T-helper 1 cell (primary cell): ENCODE measurements at places on chromosomes 16 and 17.

GRCh38 chr16:10122546-10122945 lies 59.7 kb downstream of the GRIN2A start:
- DNase-seq: no peak

DNA sequence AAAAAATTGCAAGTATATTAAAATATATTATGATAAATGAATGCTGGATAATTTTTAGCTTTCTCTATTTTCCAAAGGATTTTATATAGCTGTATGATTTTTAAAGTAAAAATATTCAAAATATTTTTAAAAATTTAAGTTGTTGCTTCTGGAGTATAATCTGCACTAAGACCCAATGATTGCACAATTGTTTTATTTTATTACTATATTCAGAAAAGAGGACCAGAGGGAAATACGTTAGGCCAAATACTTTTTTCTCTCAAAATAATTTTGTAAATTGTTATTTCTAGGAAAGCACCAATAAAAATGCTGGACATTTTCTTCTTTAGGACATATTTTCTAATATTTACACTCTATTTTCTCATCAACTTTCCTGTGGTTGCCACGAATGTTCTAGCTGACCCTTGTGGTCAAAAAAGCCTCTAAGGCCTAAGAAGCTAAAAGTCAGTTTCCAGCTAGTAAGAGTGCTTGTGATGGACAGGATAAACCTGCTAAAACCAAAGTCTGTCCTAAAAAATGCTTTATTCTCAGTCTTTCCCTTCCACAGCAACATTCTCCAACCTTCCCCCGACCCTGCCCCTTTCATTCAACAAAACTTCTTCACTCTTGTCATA lies 31.2 kb downstream of the MMD start:
- no peak for DNase-seq

DNA sequence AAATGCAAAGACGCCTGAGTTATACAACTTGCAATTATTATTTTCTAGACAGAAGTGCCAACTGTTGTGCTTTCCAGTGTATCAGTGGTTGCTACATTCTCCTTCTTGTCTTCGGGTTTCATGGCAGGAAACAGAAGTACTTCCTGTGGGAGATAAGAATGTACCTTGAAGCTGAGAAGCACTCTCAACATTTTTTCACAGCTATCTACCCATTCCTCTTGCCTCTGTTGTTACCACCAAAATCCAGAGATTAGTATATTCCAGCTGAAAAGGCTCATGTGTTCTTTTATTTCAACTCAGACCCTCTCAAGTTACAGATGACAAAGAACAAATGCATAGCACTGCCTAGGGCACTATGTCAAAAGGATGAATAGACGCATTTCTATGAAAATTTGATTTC lies 4.8 kb upstream of the ADAT1 start:
- DNase-seq: no peak

DNA sequence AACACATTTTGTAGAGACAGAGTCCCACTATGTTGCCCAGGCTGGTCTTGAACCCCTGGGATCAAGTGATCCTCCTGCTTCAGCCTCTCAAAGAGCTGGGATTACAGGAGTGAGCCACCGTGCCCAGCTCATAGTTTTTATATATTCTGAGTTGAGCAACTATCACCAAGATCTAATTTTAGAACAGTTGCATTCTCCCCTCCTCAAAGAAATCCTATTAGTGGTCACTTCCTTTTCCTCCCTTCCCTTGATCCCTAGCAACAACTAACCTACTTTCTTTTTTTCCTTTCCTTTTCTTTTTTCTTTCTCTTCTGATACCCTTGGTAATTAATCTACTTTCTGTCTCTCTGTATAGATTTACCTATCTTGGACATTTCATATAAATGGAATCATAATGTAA lies 61.5 kb upstream of the B4GALNT2 start:
- no peak for DNase-seq

GRCh38 chr17:16255481-16255921 lies 38.5 kb downstream of the PIGL start:
- no peak for DNase-seq

- no peak for DNase-seq
These were observed 15.2 kb downstream of the ST6GALNAC2 start for GRCh38 chr17:76570457-76570856.

DNA sequence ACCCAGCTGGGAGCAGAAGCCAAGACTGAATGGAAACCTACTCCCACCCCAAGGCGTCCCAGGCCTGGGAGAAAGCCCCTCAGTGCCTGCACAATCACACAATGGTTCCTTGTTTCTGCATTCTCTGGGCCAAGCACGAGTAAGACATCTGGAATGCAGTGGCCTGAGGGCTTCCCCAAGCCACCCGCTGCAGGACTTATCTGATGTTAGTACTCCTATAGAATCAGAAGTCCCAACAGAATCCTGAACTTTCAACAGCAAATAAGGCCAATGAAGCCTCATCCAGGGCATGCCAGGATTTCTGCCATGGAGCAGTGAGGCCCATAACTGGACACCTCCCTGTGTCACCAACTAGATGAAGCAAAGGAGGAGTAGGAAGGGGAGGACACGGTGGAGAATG lies 28.6 kb downstream of the MYO18A start:
- DNase-seq: no peak

GRCh38 chr17:8629371-8630226 lies 926 bp downstream of the MYH10 start:
- no peak for DNase-seq

DNA sequence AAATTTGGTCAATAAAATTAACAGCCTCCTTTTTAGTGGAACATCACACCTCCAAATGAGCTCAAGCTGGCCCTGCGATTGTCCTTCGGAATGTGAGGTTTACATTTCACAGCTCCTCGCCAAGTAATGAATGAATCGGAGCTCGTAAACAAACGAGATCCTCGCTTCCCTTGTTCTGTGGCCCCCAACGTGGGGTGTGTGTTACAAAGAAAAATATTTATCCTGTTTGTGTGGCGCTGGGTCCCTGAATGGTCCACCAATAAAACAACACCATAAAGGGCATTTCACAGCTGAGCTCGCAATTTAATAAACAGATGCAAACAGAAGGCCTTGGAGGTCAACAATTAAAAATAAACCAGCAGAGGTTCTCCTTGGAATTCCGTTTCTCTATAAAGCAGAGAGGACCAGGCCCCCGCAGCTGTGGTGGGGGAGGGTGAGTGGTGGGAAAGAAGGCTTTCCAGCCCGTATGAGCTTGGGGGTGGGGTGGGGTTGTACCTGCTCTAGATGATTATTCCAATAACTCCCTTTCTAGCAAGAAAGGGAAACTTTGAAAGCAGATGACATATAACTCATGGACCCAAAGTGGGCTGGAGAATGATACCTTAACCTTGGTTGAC lies 393.9 kb upstream of the SALL1 start:
- DNase-seq: no peak

GRCh38 chr17:1796800-1797199 lies 32.9 kb downstream of the SMYD4 start:
- DNase-seq: no peak

DNA sequence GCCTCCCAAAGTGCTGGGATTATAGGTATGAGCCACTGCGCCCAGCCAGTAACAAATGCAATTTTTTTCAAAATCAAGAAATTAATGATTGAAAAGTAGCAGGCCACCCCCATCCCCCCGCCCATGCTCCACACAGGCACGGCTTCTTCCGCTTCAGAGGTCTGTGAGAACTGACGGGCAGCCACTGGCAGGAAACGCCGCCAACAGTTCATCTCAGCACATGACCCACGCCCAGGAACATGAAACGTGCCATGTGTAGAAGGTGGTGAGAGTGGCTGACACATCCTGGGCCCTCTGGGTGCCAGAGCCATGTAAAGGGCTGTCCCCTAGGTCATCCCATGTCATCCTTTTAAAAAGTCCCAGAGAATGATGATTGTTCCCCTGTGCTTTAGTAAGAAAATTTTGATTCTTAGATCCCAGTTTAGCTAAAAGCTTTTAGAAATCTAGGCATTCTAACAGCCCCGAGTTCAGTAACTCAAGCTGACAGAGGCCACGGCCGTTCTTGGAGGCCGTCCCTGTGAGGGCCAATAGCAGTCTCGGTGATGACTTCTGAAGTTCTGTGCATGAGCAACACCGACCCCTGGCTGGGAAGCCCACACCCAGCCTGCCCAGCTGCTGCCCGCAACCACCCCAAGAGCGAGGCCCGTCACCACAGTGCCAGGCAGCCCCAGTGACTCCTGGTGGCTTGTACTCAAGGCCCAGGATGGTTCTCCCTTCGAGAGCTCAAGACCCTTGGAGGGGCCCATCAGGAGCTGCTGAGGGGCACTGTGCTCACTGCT lies 52.1 kb downstream of the KLHDC4 start:
- DNase-seq: no peak

- DNase-seq: no peak
These were observed 9.2 kb downstream of the PAFAH1B1 start for GRCh38 chr17:2602597-2603017.

DNA sequence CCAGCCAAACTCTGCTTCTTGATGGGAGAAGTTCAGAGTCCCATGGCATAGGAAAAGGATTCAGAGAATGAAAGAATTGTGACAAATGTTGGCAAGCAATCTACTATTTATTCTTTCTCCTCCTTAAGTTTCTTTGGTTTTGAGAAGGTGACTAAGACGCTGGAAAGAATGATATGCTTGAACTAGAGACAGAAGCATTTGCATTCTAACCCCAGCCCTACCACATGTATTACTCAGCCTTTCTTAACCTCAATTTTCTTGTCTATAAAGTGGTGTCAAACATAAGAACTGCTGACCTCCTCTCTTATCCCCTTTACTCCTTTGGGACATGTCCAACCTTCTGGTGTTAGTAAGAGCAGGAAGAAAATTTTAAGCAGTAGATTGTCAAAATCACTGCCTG lies 124.7 kb downstream of the HS3ST2 start:
- DNase-seq: no peak

- no peak for DNase-seq
These were observed 244.9 kb downstream of the STX8 start for GRCh38 chr17:9330611-9331271.

DNA sequence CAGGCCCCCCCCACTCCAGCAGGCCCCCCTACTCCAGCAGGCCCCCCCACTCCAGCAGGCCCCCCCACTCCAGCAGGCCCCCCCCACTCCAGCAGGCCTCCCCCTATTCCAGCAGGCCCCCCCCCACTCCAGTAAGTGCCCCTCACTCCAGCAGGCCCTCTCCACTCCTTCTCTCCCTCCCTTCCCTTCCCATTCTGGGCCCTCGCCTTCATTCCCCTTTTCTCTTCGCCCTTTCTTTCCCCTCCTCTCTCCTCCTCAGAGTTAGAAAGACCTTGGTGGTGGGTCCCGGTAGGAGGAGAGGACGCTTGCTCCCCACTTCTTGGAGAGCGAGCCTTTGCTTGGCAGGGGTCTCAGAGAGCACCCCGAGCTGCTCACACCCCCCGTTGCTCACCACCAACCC lies 177.0 kb upstream of the TNRC6C start:
- no peak for DNase-seq

DNA sequence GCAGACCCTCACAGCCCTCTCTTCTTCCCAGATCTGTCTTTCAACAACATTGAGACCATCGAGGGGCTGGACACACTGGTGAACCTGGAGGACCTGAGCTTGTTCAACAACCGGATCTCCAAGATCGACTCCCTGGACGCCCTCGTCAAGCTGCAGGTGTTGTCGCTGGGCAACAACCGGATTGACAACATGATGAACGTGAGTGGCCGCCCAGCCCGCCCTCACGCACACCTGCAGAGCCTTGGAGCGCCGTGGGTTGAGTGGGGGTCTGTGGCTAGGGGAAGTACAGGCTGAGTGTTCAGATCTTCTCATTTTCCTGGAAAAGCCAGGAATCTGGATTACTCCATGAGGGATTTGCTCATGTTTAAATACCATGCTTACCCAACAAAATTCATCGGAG lies 15.2 kb downstream of the DRC3 start:
- DNase-seq: no peak

DNA sequence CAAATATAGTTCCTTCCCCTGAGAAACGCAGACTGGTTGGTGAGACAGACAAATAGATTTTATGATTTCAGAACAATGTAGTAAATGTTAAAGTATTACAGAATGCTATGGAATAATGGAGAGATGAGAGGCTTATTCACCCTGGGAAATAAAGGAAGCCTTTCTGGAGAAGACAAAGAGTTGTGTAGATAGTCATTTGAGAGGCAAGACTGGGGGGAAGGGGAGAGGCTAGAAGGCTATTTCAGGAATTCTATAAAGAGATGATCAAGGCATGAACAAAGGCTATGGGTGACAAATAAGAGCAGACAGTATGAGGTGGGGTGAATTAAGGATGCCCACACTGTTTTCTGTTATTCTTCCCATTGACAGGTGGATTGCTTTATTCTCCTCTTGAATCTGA lies 211.4 kb downstream of the GRIN2A start:
- DNase-seq: no peak

- no peak for DNase-seq
These were observed 949 bp upstream of the GSPT1 start for GRCh38 chr16:11916524-11917285.

DNA sequence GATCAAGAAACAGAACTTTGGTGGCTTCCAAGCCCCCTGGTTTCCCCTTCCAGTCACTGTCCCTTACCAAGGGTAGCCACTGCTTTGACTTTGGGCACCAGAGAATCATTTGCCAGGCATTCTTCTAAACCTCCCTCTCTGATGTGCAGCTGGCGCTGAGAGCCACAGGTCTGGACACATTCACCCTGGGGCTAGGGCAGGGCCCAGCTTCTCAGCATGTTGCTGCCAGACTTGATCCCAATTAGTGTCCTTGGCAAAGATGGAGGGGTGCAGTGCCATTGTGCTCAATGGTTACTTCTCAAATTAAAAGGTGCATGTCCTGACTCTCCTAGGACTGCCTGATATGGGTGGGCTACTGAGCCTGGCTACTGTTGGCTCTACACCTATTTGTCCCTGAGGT lies 7.6 kb upstream of the SLC47A2 start:
- DNase-seq: no peak

GRCh38 chr17:78716814-78717393 lies 65.2 kb downstream of the CYTH1 start:
- peak; percentile 25 for DNase-seq

- DNase-seq: no peak
These were observed 17.2 kb upstream of the FOXF1 start for GRCh38 chr16:86492961-86493629.

DNA sequence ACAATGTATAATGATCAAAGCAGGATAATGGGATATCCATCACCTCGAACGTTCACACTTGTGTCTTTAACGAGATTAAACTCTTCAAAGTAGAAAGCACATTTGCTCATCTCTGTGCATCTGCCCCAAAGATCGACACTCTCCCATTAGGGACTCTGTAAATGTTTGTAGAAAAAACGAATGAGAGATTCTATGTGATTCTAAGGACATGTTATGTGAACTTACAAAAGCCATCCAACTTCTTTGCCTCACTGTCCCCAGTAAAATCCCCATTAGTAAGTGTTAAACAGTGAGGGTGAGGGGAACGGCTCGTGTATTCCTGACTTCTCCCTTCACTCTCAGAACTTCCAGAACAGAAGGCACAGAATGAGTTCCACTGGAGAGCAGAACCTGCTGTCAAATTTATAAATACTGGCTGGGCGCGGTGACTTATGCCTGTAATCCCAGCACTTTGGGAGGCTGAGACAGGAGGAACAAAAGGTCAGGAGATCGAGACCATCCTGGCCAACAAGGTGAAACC lies 134.1 kb downstream of the WSCD1 start:
- no peak for DNase-seq

- DNase-seq: no peak
These were observed 8.6 kb upstream of the ABCA9 start for GRCh38 chr17:69069226-69069750.

- DNase-seq: no peak
These were observed 81.5 kb downstream of the PLCG2 start for GRCh38 chr16:81860287-81861266.

GRCh38 chr17:8900626-8901585 lies 33.4 kb upstream of the PIK3R6 start:
- DNase-seq: no peak
